ENCODE measurements at places on chromosomes 2 and 18.

GRCh38 chr2:239953418-239954061 lies 71.6 kb downstream of the NDUFA10 start:
- no peak for DNase-seq

DNA sequence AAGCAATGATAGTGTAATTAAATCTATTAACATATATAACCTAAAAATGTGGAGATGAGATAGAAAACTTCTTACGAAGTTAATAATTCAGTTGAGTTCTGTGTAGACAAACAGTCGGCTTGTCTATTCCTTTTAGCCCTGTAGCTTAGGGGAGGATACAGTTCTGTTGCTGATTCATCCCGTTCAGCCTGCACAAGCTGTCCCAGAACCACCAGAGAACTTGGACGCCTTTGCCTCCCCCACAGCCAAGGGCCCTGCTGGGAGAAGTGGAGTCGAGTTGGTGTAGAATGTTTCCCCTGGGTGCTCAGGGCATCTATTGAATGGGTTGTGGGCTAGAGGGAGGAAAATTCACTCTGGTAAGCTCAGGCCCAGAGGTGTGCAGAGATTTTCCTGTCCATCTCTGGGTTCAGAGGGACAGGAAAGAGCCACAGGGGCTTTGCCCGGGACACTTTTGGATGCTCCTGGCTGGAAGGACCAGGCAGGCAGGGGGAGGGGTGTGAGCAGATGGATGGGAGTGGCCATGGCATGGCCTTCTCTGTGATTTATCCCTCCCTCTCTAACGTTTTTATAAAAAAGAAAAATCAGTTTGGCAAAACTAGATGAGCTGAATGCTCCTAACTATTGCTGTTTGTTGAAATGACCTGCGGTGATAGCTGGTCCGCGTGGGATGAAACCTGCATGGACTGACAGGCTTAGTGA lies 42.8 kb upstream of the GALR1 start:
- no peak for DNase-seq

DNA sequence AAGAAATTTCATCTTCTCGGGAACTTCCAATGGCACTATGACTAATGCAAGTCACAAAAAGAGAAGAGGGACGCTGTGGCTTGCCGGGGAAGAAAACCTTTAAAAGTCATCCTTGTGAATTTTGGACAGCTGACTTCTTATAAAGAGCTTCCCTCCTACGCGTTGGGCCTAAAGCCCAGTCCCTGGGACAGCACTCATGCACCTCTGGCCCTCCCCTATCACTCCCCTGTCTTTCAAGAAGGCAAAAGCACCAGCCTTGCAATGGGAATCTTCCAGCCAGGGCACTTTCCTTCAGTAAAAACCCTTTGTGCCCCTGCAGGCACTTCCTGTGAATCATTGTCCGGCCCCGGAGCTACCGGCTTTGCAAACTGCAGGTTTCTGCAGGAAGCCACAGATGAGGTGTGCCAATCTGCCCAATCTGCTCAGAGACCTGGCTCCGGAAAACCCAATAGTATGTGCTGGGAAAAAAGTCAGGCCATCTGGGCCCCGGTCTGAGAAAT lies 7.1 kb downstream of the MREG start:
- DNase-seq = no peak

DNA sequence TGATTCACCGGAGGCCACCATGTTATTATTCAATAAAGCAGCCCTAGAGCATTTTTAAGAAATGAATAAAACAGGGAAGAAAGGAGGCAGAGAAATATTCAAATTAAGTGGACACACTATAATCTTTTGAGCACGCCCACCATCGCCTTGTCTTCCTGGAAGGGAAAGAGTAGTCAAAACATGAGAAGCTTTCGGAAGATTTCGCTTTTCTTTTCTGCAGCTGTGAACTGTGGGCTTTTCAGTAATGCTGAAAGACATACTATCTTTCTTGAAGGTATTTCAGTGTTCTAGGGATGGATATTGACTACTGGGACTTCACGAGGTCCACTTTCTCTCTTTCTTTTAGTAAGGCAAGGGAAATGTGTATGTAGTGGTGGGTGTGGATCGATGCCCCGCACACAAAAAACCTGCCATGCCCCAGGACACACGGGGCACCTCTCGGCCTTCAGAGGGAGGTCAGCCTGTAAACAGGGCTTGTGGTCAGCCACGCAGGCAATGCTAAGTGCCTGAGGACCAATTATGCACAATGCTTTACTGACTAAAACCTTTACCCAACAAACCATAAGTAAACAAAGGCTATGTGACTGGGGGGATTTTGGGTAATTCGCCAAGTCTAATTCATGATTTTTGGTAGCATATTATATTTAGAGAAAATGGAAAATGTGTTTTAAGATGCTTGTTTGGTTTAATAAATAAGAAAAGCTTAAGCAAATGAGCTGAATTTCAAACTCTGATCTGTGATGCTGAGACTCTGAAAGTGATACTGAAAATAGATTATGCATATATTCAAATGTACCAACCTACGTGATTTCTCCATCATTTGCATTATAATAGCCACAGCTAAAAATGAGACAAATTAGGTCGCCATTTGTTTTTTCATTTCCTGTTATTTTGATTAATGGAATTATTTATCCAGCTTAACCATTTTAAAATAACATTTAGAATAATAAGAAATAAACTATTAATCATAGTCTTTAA lies 130.5 kb downstream of the ZNF516 start:
- no peak for DNase-seq

Data from retinal pigment epithelial cell (primary cell).